Smooth muscle cell of bladder (primary cell): ENCODE measurements at places on chromosomes 7 and 10. TPM values are rescaled to one million over a fixed set of nuclear protein-coding genes. Genes with fewer than 3 reads are reported as not detected.

OR2A1 gene
- total RNA-seq: not detected in 2 replicates

PIP gene
- not detected in 2 replicates for total RNA-seq

INPP5A gene
- 35.4 and 44.9 TPM in 2 replicates for total RNA-seq

CPEB3 gene
- total RNA-seq: 0.43 and 0.55 TPM in 2 replicates

PLEKHS1 gene
- 0.09 TPM in 1 of 2 replicates, not detected in the other for total RNA-seq

CALML5 gene
- total RNA-seq: not detected in 2 replicates

JAKMIP3 gene
- 0.14 and 0.55 TPM in 2 replicates for total RNA-seq
